ENCODE measurements at places on chromosomes 6 and 20.

GRCh38 chr6:130229645-130230044, 6.9 kb upstream of the SAMD3 start:
- DNase-seq: no peak

DNA sequence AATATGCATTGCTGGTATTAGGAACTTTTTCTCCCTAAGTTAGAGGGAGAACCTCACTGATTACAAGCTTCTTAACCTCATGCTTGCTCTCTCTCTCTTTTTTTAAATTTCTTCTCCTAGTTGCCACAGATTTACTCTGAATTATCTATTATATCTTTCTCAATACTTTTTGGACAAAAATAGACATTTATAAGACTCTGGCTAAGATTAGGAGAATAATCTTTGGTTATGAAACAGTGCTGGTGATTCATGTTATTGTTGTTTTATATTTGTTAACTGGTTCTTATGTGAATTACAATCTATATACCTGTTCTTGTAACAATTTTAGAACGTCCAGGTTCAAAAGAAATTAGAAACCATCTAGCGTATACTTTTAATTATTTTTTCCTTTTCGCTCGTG, 187.8 kb downstream of the OGFRL1 start:
- DNase-seq: no peak

DNA sequence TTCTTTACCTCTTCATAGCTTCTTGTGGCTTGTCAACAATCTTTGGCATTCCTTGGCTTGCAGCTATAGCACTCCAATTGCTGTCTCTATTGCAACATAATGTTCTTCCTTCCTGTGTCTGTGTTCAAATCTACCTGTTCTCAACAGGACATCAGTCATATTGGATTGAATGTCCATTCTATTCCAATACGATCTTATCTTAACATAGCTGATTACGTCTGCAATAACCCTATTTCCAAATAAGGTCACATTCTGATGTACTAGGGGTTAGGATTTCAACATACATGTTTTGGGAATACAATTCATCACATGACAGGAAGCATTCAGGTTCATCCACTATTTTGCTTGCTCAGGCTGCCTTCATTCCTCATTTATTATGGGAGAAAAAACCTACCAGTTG, 684.4 kb upstream of the CITED2 start:
- no peak for DNase-seq

- no peak for DNase-seq
Observed at GRCh38 chr6:163602851-163603250, 188.3 kb downstream of the QKI start.

DNA sequence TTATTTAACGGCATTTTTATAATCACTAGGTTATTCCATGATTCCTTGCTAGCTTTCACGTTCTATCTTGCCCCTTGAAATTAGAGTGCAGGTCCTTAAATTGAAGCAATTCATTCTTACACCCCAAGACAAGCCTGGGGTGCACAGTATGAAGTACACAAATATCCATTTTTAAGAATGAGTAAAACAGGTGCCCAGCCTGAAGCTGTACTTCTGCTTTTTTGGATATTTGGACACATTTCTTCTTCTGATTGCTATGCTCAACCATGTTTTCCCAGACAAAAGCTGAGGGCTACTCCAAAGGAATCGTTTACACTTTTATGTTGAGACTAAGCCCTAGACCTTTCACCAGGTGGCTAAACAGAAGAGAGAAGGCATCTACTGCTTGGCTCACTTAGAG, 7.9 kb upstream of the TAGAP start:
- DNase-seq: no peak

GRCh38 chr6:15476631-15477380, 186.0 kb downstream of the DTNBP1 start:
- DNase-seq: no peak

DNA sequence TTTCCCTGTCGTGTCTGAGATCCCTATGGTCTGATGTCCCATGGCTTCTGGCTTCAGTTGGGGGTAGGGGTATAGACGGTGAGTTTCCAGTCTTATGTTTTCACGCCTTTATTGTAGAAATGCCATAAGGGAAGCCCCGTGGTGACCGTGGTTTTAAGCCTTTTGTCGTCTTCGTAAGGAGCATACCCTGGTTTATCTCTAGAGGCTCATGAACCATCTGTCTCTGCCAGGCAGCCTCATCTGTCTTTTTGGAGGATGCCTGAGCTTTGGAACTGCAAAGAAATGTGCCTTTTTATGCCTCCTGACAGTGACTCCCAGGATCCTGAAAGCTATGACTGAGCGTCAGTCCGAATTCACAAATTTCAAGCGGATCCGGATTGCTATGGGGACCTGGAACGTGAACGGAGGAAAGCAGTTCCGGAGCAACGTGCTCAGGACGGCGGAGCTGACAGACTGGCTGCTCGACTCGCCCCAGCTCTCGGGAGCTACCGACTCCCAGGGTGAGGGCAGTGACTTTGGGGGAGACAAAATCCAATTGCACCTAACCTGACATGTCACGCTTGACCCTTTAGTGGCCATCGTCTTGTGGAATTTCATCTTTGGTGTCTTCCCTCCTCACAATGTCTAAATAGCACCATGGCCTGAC, 84.6 kb downstream of the SYNJ2 start:
- DNase-seq: no peak

DNA sequence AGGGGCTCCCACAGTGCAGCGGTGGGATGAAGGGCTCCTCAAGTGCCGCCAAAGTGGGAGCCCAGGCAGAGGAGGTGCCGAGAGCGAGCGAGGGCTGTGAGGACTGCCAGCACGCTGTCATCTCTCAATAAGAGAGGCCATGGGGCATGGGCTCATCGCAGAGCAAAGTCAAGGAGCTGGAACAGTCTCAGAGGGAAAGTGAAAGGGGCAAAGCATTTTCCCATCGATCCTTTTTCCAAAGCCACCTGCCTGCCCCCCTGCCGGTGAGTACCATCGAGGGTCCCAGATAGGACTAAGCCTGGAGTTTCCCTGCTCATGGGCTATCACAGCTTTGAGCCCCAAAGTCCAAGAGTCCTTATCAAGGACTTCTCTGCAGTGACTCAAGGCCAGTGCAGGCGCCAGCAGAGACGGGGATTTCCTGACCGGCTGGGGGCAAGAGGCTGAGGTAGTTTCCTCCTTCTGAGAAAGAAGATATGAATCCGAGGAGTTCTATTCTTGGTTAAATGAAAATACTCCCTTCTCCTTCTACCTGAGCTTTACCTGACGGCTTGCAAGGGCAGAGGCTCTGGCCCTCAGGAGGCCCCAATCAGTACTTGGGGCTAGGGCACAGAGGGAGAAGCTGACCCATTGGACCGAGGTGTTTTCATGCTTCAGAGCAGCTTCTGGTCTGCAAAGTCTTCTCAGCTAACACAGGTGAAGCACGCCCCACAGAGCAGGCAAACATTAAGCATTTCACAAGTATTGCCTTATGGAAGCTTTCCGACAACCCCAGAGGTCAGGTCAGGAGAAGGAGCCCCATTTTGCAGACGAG, 22.6 kb downstream of the ETV7 start:
- no peak for DNase-seq

GRCh38 chr20:41098703-41099250, 38.6 kb upstream of the PLCG1 start:
- DNase-seq: no peak

DNA sequence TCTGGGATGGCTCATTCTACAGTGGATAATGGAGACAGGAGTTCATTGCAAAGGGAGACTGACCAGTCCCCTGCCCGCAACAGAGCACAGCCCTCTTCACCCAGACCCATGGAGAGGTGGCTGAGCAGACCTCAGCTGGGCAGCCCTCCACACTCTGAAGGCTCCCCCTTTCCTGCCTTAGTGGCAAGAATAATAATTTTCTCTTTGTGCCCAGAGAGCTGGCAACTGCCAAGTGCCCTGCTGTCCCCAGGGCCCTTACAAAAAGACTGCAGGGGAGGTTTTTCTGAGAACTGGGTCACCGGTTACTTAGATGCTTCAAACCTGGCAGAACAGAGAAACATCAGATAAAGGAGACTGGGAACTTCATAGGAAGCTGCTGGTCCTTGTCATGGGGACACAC, 35.4 kb upstream of the ZNFX1 start:
- no peak for DNase-seq

GRCh38 chr6:145275787-145276186, 459.5 kb downstream of the EPM2A start:
- no peak for DNase-seq

DNA sequence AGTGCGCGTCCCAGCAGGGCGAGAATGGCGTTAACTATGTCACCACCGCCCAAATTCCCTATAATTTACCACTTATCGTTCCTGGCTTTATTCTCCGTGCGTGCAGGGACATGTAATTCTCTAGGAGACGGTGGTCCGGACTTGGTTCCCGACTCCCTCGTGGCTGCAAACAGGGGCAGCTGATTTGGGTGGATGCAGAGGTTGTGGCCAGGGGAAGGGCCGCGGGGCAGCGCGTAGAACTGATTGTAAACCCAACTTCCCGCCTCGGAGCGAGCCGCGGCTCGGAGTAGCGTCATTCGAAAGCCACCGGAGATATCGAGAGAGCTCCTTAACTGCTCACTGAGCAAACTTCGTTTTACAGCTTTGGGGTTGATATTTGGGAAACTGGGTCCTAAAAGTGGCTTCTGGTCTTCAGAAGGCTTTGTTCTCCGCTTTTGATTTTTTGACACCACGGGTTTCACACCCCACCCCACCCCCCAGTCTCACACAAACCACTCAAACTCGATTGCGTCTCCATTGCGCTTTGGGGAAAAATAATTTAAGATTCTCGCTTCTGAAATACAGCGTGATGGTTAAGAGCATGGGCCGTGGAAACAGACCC, 17.5 kb upstream of the ZSCAN9 start:
- DNase-seq: no peak

- DNase-seq: no peak
Observed at GRCh38 chr6:21436625-21437024, 156.9 kb upstream of the SOX4 start.

GRCh38 chr20:37816003-37816402, 86.9 kb upstream of the VSTM2L start:
- no peak for DNase-seq

DNA sequence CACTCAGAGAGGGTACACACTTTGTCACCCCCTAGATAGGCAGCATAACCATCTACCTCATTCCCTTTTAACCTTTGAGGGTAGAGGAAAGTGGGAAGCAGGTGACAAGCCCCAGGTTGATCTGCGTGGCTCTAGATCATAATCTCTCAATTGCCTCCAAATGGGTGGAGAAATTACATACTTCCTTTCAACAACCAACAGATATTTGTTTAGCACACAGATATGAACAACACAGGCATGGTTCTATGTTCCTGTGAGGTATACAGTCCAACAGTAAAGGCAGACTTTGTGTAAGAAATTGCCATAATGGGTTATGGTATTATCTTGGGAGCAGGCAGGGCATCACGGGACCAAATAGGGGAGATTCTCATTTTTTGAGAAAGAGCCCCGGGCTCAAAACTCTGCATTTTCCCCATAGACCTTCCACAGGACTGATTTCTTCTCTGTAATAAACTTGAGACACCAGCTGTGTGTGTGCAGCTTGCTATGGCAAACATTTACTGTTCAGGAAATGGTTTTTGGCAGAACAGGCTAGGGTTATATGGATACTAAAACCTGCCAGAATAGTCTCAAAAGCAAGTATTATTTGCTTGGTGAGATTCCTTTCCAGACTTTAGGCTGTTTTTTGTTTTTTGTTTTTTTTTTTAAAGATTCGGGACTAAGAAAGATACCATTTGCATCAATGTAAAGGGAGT, 126.2 kb downstream of the CD164 start:
- DNase-seq: no peak

DNA sequence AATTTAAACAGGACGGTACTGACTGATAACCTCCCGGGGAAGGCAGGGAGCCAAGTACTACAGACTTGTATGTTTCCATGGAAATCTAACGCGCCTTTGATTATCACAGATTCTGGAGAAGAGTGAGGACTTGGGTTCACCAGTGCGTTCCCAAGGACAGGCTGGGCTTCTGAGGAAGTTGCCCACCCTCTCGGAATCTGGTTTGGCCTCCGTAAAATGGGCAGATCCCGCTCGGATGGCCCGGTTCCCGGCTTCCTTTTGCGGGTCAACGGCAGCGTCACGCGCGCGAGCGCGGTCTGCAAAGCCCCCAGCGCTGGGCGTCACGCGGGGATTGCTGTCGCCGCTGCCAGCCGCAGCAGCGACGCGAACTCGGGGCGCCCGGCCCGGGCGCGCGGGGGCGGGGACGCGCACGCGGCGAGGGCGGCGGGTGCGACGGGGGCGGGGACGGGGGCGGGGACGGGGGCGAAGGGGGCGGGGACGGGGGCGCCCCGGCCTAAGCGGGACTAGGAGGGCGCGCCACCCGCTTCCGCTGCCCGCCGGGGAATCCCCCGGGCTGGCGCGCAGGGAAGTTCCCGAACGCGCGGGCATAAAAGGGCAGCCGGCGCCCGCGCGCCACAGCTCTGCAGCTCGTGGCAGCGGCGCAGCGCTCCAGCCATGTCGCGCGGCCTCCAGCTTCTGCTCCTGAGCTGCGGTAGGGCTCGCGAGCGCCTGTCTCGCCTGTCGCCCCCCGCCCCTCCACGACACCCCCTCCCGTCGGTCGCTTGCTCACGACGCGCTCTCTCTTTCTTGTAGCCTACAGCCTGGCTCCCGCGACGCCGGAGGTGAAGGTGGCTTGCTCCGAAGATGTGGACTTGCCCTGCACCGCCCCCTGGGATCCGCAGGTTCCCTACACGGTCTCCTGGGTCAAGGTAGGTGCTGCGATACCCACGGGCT, at the start of gene CD83:
CD83 (plus strand) TSS at position 615 of the 933 bp plus-strand sequence; CDS start at position 655, 40 bp downstream.
- DNase-seq: no peak

DNA sequence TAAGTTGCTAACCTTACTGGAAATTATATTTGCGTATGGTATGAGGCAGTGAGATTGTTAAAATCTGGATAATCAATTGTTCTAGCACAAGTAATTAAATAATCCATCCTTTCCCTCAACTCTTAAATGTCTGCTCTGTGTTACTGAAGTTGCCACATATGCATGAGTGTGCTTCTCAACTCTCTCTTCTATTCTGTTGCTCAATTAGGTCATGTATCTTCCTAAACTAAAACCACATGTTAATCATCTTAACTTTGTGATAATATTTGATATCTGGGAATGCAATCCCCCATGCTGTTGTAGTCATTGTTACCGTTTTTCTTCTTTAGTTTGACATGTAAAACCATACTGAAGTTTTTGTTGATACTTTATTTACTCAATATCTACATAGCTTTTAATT, 63.5 kb upstream of the STMND1 start:
- DNase-seq: no peak

GRCh38 chr6:1232578-1232977, 79.3 kb upstream of the FOXQ1 start:
- DNase-seq: no peak

GRCh38 chr6:79614326-79615305, 16.5 kb upstream of the SH3BGRL2 start:
- no peak for DNase-seq

GRCh38 chr6:103983860-103984259, 875.9 kb downstream of the HACE1 start:
- DNase-seq: no peak

GRCh38 chr20:46523108-46523507, 9.7 kb upstream of the ZNF334 start:
- no peak for DNase-seq

GRCh38 chr20:11457488-11457887, 460.2 kb upstream of the BTBD3 start:
- no peak for DNase-seq

GRCh38 chr20:37414224-37415035, 68.5 kb downstream of the SRC start:
- DNase-seq: no peak

GRCh38 chr6:136548582-136549299, 1.5 kb downstream of the MAP7 start:
- no peak for DNase-seq

- no peak for DNase-seq
Observed at GRCh38 chr20:53911301-53911700, 159.1 kb downstream of the BCAS1 start.

All from GM12864 (cell line).